ENCODE measurements at places on chromosomes 1 and 21.

DNA sequence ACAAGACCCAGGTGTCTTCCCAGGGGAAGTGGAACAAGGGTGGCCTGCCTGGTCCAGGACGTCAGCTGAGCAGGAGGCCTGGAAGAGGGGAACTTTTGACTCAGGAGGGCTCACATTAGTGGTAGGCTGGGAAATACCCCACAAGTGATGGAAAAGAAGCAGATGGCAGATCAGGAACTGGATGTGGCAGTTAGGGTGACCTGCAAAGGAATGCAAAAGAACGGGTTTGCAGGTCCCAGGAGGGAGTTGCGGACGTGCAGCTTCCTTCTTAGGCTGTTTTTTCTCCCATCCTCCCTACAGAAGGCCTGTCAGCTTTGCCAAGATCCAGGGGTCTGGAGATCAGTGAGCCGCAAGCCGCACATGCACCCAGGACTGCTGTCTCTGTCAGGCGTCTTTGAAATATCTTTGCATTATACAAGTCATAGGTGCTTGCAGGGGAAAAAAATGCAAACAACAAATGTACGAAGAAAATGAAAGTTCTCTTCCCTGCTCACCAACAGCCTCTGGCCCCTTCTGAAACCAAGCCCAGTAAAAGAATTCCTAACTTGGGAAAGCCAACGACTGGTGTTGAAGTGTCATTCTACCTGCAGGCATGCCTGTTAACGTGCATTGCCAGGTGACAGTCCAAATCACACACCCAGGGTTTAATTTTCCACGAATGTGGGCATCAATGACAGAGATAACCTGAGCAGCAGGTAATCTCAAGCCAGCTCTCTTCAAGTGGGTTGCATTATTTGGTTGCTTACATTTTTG is 34.4 kb downstream of the NENF start:
- no peak for DNase-seq

DNA sequence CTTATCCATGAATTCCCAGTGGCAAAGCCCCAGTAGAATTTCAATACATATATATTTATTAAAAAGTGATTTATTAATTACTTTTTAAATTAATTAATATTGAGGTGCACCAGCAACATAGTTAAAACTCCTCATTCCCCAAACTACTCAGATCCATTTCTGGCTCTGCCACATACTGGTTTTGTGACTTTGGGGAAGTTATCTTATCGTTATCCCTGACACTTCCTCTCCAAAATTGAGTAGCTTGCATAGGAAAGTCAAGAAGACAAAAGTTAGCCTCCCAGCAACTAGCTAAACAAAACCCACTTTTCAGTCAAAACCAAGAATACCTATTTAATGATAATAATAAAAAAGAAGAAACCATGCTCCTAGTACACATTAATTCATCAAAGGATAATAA is 35.9 kb downstream of the TCP10L start:
- DNase-seq = no peak

DNA sequence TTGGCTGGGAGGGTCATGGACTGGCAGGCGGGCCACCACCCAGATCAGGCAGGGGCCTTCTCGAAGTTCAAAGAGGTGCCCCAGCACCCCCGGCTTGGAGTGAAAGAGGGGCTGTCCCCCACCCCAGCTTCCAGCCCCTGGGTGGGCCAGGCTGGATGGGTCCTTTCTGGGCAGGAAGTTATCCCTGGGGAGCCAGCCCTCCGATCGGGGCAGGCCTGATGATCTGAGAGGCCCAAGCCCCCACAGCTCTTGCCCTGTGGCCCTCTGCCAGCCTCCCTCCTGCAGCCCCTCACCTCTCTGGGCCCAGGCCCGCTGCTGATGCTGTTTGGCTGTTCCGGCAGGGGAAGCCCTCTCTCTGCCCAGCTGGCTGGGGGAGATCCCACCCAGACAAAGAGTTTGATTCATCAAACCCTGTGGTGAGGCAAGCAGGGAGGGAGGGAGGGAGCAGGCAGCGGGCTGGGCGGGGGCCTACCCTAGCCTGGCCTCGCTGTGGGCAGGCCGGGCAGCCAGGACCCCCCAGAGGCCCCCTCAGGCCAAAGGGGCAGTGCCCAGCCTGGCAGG is 2.5 kb downstream of the ARHGEF19 start:
- no peak for DNase-seq

DNA sequence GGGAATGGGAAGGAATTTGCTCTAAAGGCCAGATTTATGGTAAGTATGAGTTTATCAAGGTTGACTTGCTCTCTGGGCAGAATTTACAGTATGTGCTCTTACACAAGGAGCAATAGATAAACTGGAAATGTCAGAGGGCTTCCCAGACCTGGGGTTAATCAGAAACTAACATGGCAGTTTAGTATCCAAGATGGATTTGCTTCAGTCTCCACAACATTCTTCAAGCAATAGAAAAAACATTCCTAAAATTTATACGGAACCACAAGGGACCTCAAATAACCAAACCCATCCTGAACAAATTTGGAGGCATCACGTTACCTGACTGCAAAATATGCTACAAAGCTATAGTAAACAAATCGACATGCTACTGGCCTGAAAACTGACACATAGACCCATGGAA is 606.7 kb upstream of the CHRM3 start:
- DNase-seq = no peak

- no peak for DNase-seq
These were observed 6.2 kb upstream of the LAPTM5 start for GRCh38 chr1:30763651-30764248.

GRCh38 chr1:108722292-108722691 is 9.6 kb downstream of the FNDC7 start:
- DNase-seq = no peak

DNA sequence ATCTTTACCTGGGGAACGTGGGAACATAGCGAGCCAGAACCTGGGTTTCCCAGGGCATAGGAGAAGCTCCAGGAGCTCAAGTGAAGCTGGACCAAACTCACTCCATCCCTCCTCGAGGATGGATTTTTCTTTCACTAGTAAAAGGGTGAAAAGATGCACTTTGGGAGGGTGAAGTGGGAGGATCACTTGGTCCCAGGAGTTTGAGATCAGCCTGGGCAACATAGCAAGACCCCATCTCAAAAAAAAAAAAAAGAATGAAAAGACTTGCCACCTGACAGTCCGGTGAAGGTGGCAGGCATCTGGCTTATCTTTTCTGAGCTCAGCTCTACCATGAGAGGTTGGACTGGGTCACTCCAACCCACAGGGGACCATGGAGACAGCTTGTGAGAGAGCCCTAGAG is 42.3 kb downstream of the CHAF1B start:
- DNase-seq = no peak

DNA sequence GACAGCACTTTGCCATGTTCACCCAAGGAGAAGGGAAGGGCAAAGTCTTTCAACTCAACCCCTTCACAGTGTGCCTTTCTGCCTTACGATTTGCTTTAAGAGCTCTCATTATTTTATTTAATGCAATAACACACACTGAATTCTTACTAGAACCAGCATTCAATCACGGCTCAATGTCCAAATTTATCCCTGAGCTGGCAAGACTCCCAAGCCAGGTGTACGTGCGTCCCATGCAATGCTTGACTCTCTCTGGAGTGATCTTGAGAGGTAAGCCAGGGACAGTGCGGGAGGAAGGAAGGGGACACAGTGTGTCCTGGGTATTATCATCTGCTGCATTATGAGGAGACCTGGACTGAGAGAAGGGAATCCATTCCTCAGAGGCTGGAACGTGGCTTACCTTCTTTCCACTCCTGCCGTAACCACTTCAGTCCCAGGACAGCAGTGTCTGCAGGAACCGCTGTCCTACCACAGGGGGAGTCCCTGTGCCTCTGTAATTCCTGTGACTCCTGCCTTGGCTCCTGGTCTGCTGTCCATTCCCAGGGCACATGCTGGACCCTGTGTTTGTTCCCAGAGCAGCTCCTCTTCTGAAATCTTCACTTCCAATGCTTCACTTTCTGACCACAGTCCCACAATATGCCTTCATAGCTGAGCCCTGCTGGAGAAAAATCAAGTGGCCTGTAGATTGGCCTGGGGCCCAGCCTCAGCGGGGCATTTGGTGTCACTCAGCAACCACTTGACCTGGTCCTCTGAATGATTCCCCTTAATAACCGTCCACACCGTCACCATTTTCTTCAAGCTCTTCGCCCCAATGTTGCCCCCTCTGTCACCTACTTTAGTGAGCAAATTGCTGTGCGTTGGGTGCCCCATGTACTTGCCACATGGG is 28.6 kb upstream of the STUM start:
- no peak for DNase-seq

DNA sequence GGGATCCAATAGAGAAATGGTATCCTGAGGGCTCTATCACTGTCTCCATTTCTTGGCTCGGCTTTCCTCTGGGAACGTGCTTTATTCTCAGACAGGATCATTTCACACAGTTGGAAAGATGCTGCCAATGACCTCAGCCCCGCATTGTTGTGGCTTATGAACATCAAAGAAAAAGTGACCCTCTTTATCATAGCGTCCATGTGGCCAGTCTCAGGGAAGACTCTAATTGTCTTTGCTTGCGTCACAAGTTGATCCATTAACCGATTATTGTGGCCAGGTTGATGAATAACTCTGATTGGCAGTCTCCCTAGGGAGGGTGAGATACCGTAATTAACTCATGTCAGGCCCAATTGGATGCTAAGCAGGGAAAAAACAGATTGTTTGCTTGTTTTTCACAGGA is 10.4 kb upstream of the TMEM9 start:
- no peak for DNase-seq

All from stimulated activated CD4-positive, alpha-beta T cell treated with anti-CD3 and anti-CD28 coated beads, Interleukin-15, amount 100 ng/mL, for 24 hours (primary cell).